K562 (cell line): ENCODE measurements at places on chromosomes 7 and 10. TPM values are rescaled to one million over a fixed set of nuclear protein-coding genes. Genes with fewer than 3 reads are reported as not detected.

- DNase-seq: no peak
Measured at GRCh38 chr7:151244841-151245346, 3.6 kb downstream of the SMARCD3 start.

GRCh38 chr10:25615926-25616325 lies 318.1 kb upstream of the MYO3A start:
- no peak for DNase-seq

GRCh38 chr10:68561865-68562649 lies 1.9 kb downstream of the TET1 start:
- peak; percentile 83 for DNase-seq

- DNase-seq: no peak
Measured at GRCh38 chr10:44015702-44016500, 367.2 kb upstream of the ZNF32 start.

DNA sequence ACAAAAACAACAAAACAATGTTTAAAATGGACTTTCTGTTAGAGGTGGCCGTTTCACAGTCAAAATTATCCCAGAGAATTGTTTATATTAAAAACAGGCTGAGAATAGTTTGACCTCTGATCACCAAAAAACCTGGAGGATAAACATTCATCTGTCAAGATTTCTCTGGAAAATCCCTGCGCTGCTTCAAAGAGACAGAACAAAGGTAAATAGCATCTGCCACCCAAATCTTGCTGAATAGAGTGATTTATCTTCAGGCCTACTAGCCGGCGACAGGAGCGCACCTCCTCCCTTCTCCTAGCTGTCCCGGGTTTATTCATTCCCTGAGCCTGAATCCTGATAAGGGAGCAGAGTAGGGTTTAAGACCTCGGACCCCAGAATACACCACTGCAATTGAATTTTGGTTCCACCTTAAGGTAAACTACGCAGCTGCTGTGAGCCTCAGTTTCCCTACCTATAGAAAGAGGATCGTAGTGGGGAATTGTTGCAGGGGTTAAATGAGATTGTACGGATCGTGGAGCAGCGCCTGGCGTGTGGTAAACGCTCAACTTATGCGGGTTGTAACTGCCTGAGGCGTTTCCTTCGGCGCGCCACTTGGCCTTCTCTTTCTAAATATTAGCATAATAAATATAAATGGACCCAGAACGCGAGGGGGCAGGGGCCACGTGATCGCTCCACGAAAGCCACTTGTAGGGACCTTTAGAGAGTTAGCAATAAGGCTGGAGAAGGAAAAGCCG lies 498 bp upstream of the ST7 start:
- DNase-seq: no peak

DNA sequence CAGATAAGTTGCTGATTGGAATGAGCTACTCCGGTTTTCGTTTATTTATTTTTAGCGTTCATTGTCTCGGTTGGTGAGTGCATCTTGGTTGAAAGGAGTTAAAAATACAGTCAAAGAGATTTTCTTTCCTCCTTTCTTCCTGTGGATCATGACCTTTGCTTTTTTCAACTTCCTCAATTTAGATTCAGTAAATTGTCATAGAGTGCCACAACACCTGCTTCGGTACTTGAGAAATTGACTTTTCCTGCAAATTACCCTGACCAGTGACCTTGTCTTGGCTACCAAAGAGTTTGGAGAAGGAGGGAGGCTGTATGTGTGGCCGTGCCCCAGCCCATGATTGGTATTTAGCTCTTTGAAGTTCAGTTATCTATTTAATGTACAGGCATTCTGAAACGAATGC lies 128.7 kb downstream of the FAM204A start:
- no peak for DNase-seq

- no peak for DNase-seq
Measured at GRCh38 chr10:121057269-121057668, 206.1 kb downstream of the WDR11 start.

- no peak for DNase-seq
Measured at GRCh38 chr7:52781250-52781649, 254.2 kb upstream of the POM121L12 start.

TMEM270 gene
- not detected in 2 replicates for total RNA-seq
